ENCODE measurements at places on chromosomes 11 and 22. TPM values are rescaled to one million over a fixed set of nuclear protein-coding genes. Genes with fewer than 3 reads are reported as not detected.

The ARHGAP42 gene
- total RNA-seq = 37.5 TPM

The ZNF215 gene
- 0.63 TPM for total RNA-seq

- no peak for DNase-seq
- no peaks in the 10 kb centered on the region for H3K36me3 ChIP-seq
- no peaks in the 10 kb centered on the region for H3K4me1 ChIP-seq
- H3K27ac ChIP-seq = no peak overlapping the region
Observed at GRCh38 chr11:126704096-126704495, 296.5 kb downstream of the KIRREL3 start.

The OPCML gene
- total RNA-seq = 10.8 TPM

DNA sequence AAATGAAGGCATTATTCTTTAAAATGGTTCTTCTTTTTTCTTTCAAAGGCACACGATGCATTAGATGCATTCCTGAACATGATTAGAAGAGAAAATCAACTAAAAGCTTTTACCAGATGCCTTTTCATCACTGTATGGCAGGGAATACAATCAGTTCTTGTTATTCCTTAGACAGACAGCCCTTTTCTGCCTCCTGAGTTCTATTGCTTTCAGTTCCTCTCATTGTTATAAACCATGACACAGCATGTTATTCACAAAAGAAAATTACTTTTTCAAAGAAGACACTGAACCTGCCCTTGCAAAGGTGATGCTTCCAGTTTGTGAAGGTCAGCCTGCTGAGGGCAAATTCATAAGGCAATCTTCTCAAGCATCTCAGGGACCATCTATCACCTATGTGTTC lies 70.1 kb downstream of the FAM181B start:
- no peak for DNase-seq
- H3K27ac ChIP-seq = no peak overlapping the region
- no peaks in the 10 kb centered on the region for H3K4me1 ChIP-seq

DNA sequence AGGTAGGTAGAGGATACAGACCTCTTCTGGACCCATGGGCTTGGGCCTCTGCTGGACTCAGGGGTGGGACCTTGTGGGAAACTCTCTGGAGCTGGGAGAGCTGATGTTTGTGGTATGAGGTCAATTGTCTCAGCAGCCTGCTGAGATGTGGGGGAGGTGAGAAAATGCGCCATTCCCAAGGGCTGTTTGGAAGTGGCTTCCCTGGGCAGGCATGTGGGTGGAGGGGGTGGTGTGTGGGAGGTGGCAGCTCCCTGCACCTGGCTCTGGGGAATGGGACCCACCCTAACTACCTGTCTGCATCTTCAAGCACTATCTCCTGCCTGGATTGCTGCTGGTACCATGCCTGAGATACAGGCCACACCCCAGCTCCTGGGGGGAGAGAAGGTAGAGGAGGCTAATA lies 97.4 kb upstream of the THY1 start:
- no peaks in the 10 kb centered on the region for H3K36me3 ChIP-seq
- no peaks in the 10 kb centered on the region for H3K4me1 ChIP-seq
- no peaks in the 10 kb centered on the region for H3K27me3 ChIP-seq
- no peak overlapping the region for H3K27ac ChIP-seq

DNA sequence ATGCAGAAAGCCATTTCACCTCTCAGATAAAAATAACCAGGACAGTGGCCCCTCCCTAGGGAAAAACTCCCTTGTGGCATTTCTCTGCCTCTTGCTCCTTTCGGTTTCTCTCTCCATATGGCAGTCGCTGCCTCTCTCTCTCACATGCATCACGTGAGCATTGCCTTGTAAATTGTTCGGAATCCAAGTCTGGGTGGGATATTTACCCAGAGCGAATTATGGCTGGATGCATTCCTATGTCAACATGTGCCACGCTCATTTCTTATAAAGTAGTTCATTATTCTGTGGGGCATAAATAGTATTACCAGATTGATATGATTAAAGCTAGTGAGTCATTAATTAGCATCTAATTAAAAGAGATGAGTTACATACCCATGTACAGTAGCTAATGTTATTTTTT lies 392.9 kb downstream of the INSC start:
- H3K4me3 ChIP-seq = peak overlapping the region; percentile 10
- no peaks in the 10 kb centered on the region for H3K4me1 ChIP-seq
- H3K27me3 ChIP-seq = no peaks in the 10 kb centered on the region
- no peak for DNase-seq
- no peak overlapping the region for H3K27ac ChIP-seq

GRCh38 chr11:59207988-59208451 lies 4.7 kb downstream of the MPEG1 start:
- DNase-seq = no peak
- H3K36me3 ChIP-seq = peaks cover 24% of the 10 kb centered on the region
- H3K4me3 ChIP-seq = no peak overlapping the region
- no peaks in the 10 kb centered on the region for H3K27me3 ChIP-seq

GRCh38 chr11:125494974-125495725 lies 915 bp downstream of the FEZ1 start:
- peaks cover 5% of the 10 kb centered on the region for H3K27me3 ChIP-seq
- DNase-seq = peak; percentile 17
- no peaks in the 10 kb centered on the region for H3K36me3 ChIP-seq
- peak overlapping the region; percentile 41 for H3K4me3 ChIP-seq
- peaks cover 19% of the 10 kb centered on the region for H3K4me1 ChIP-seq

The DEUP1 gene
- total RNA-seq = not detected

- H3K4me3 ChIP-seq = no peak overlapping the region
- H3K27ac ChIP-seq = no peak overlapping the region
- H3K36me3 ChIP-seq = no peaks in the 10 kb centered on the region
- no peak for DNase-seq
Observed at GRCh38 chr11:48007677-48008076, 27.3 kb downstream of the PTPRJ start.

The C11orf65 gene
- total RNA-seq = 0.59 TPM

DNA sequence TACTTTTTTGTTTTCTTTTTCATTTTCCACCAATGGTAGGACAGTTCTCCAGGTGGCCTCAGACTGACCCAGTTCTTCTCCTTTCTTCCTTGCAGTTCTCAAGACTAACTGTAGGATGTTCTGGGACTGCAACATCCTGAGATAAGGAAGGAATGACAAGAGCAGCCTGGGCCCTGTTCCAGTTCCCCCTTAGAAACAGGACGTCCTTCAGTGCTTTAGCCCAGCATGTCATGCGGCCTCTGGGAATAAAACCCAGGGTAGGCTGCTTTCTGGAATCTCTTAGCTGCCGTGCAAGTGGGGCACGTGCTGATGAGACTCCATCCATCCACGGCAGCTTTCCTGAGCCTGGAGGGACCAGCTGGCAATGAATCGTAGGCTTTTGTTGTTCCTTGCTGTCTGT lies 24.0 kb upstream of the CADM1 start:
- no peak for DNase-seq
- H3K27me3 ChIP-seq = no peaks in the 10 kb centered on the region
- peaks cover 4% of the 10 kb centered on the region for H3K4me1 ChIP-seq
- no peak overlapping the region for H3K27ac ChIP-seq
- H3K36me3 ChIP-seq = no peaks in the 10 kb centered on the region

The CRYBA4 gene
- total RNA-seq = not detected

The NCAM1 gene
- total RNA-seq = 70.8 TPM

- no peaks in the 10 kb centered on the region for H3K27me3 ChIP-seq
- no peak overlapping the region for H3K4me3 ChIP-seq
- H3K36me3 ChIP-seq = peaks cover 100% of the 10 kb centered on the region
Observed at GRCh38 chr11:68173926-68174325, 39.2 kb downstream of the KMT5B start.

GRCh38 chr11:111298413-111299100 lies at the start of gene POU2AF3:
Gene POU2AF3, plus strand, starts transcription at chr11:111298546. Its CDS starts 36 bp downstream, at chr11:111298582.
- H3K27ac ChIP-seq = peak within 1 kb of the TSS; percentile 77
- H3K36me3 ChIP-seq = no peaks in the 10 kb centered on the region
- H3K4me1 ChIP-seq = peaks cover 5% of the 10 kb centered on the region
- peak within 1 kb of the TSS; percentile 64 for H3K4me3 ChIP-seq
- no peaks in the 10 kb centered on the region for H3K27me3 ChIP-seq

DNA sequence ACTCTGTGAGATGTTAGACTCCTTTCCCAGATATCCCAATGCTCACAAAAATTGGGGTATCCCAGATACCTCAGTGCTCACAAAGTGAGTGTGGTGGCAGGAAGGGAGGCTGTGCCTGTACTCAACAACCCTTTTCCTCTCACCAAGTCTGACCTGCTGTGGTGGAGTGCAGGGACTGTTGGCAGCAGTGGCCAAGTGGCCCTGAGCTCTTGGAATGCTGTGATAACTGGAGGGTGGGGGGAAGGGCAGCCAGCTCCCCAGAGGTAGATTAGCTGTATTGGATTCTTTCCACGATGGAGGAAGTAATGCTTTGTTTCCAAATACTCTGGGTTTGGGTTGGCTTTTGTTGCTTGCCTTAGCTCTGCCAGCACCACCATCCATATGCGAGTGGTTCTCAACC lies 46.0 kb upstream of the OR9Q1 start:
- H3K36me3 ChIP-seq = no peaks in the 10 kb centered on the region
- DNase-seq = no peak
- no peak overlapping the region for H3K27ac ChIP-seq
- H3K27me3 ChIP-seq = no peaks in the 10 kb centered on the region
- H3K4me3 ChIP-seq = no peak overlapping the region

The SSH3 gene
- 44.1 TPM for total RNA-seq

The LBHD1 gene
- 11.1 TPM for total RNA-seq

- DNase-seq = no peak
- H3K27me3 ChIP-seq = no peaks in the 10 kb centered on the region
- H3K36me3 ChIP-seq = no peaks in the 10 kb centered on the region
- no peak overlapping the region for H3K4me3 ChIP-seq
Observed at GRCh38 chr11:45722144-45722543, 56.7 kb upstream of the CHST1 start.

DNA sequence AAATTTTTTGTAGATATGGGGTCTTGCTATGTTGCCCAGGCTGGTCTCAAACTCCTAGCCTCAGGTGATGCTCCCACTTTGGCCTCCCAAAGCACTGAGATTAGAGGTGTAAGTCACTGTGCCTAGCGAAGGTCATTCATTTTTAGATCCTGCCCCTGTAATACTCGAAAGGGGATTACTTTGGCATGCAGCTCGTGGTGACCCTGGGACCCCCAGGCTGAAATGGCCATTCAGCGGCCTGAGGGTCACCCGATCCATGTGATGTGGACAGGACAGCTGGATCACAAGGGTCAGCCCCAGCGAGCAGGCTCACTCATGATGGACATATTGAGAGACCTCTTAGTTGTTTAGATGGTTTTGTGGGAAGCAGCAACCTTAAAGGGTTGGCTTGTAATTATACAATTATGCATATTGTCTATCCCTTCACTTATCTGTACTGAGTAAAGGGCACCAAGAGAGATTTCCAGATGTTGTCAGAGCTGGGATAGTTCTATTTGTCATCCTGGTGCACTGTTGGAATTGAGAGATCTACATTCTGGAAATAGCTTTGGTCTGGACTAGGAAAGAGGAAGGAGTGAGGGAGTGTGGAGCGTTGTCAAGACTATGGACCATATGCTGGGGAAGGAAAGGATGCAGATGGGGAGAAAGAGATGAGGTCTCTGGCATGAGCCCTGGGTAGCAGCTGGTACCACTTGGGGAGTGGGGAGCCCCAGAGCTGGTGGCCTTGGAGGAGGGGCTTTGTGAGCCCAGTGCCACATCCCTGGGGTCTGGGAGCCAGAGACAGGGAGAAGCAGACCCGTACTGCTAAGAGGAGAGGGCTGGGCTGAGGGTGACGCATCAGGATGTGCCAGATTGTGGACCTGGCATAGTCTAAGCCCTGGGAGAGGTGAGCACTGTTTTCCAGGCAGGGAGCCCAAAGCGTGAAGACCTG lies 15.5 kb downstream of the RHBDD3 start:
- H3K27me3 ChIP-seq = no peaks in the 10 kb centered on the region
- no peaks in the 10 kb centered on the region for H3K36me3 ChIP-seq
- no peak overlapping the region for H3K27ac ChIP-seq
- no peaks in the 10 kb centered on the region for H3K4me1 ChIP-seq

DNA sequence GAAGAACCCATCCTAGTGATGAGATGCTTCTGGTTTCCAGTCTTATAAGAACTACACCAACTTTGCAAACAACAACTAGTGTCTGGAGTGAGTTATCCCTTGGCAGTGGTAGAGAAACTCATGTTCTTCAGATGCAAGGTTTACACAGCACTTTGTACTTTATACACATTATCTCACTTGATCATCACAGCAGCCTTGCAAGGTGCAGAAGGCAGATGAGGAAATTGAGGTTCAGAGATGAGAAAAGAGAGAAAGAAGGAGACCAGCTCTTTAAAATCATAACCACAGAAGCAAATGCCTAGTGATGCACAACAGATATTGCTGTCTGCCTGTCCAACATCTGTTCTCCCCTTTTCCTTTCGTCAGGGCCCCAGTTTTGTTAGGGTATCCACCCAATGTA lies 16.7 kb upstream of the CD44 start:
- H3K4me1 ChIP-seq = peaks cover under 1% of the 10 kb centered on the region
- no peaks in the 10 kb centered on the region for H3K27me3 ChIP-seq
- H3K4me3 ChIP-seq = no peak overlapping the region
- no peak for DNase-seq

The ANKK1 gene
- 1.6 TPM for total RNA-seq

GRCh38 chr11:67006029-67006884 lies 16.7 kb upstream of the SYT12 start:
- H3K27ac ChIP-seq = no peak overlapping the region
- peak; percentile 47 for DNase-seq
- H3K4me1 ChIP-seq = no peaks in the 10 kb centered on the region
- no peak overlapping the region for H3K4me3 ChIP-seq
- no peaks in the 10 kb centered on the region for H3K27me3 ChIP-seq
- H3K36me3 ChIP-seq = no peaks in the 10 kb centered on the region

DNA sequence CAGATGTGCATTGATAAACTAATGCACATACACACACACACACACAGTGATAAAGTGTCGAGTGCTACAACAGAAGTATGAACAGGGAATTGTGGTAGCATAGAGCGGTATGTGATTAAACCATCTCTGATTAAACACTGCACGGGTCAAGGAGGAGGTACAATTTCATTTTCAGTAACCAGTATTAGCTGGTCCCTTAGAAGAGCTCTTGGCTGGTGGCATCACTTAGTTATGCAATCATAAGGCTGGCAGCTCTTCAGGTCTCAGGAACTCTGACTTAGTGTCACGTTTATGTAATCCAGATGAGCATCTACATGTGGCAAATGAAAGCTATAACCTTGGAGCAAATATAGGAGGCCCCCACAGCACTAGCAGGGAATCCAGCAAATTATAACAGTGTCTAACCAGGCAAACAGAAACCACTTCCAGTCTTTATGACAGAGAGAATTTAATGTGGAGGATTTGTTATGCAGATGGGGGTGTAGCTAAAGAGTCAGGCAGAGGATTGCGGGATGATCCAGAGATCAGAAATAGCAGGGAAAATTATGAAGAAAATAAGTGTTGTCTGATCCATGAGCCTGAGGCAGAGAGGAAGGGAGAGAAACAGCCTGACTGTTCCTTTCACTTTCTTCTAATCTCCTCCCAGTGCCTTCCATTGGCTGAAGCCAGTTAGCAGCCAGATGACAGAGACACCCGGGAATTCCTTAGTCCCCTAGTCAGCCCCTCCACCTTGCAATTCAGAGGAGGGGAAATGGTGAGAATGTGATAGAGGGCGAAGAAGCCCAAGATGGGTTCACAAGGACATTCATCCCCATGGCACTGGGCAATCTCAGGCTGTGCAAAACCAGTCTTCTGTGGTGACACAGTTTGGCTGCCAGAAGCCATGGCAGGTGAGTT lies 533.1 kb upstream of the TENM4 start:
- H3K27ac ChIP-seq = no peak overlapping the region
- no peaks in the 10 kb centered on the region for H3K27me3 ChIP-seq
- no peak overlapping the region for H3K4me3 ChIP-seq
- no peak for DNase-seq
